ENCODE measurements at places on chromosomes 5 and 9.

- DNase-seq: no peak
These were observed 160.2 kb downstream of the MACROH2A1 start for GRCh38 chr5:135238622-135239452.

DNA sequence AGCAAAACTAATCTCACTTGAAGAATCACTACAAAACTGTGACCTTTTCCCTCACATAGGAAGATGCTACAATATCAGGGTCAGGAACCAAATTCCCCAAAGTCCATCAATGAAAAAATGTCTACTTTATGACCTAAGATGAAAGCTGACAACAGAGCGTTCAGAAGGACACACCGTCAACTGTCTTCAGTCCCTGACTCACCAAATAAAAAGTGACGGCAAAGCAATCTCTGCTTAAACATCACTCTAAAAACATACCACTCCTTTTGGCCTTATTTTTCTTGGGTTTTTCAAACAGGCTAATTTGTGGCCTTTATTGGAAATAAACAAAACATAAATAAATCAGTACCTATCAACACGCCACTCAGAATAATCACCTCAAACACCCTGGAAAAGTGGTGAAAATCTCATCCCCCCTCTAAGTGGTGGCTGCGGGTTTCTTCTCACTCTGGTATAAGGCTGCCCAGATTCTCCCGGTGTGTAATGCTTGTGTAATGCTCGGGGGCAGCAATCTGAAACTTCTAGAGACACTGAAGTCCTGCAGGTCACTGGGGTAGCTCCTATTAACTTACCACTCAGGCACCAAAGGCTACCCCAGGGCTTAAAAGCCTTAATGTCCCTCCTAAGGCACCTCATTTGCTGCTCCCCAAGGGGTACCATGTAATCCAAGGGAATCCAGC lies 29.5 kb downstream of the SEMA4D start:
- DNase-seq: no peak

GRCh38 chr9:129145841-129146292 lies 32.2 kb downstream of the IER5L start:
- peak; percentile 89 for DNase-seq

DNA sequence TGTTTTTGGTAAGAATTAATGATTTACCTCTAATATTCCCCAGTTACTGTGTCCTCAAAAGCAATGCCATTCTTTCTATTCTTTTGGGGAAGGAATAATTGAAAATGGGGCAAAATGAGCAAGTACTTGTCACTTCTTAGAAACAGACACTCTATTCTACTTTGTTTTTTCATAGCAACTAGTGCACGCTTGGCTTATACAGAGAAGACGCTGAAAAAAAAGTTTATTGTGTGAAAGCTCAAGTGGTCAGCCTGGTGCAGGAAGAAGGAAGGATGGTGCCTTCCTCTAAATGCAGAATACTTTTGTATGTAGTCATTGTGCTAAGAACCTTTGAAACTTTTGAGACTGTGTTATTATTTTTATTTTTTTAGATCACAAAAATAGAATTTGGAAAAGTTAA lies 29.6 kb downstream of the ANKDD1B start:
- peak; percentile 26 for DNase-seq

GRCh38 chr5:2756211-2757152 lies 5.0 kb upstream of the IRX2 start:
- peak; percentile 61 for DNase-seq

GRCh38 chr9:27125030-27125429 lies 16.0 kb downstream of the TEK start:
- peak; percentile 79 for DNase-seq

DNA sequence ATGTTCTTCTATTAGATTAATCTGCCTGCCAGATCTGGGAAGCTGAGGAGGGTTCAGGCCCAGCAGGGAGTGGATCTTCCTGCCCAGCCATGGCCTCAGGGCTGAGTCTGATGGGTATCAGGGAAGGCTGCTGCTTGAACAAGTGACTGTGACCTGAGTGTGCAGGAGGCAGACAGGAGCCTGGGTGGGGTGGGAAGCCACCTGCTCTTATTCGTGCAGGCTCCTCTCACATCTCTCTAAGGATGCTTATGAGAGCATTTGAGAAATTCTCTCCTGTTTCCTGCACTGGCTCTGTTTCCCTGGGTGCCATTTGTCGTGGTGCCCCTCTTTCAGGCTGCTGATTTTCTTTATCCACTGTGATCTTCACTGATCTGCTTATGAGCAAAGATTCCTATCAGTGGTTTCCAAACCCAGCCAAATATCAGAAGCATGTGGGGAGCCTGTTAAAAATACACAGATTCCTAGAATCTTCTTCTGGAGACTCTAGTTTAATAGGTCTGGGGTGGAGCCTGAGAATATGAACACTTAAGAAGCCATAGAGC lies 2.1 kb downstream of the RGS3 start:
- DNase-seq: no peak

GRCh38 chr5:55176176-55176818 lies 3.3 kb upstream of the CDC20B start:
- peak; percentile 37 for DNase-seq

DNA sequence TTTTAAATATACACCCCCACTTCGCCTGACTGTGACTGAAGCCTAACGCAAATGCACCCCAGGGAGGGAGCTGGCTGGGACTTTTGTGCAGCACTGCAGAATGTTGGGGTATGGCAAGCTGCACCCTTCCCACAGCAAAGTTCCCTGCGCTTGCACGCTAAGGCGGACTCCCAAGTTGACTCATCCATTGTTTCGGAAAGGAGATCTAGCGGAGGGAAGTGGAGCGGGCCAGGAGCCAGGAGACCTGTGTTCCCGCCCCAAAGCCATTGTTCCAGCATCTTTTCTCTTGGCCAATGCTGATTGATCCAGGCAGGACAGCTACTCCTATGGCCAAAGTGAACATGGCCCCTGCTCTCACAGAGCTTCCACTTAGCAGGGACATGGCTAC lies 202.9 kb downstream of the AOPEP start:
- no peak for DNase-seq

DNA sequence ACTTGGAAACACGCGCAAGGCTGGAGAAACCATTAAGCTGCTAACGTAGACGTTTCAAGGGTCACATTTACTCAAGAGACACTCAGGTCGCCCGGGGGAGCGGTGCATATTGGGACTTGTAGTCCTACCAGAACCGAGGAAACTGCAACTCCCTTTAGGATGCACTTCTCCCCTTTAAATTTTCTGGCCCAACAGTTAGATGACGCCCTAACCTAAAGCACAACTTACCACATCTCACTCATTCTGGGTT lies 384 bp upstream of the DMXL1 start:
- no peak for DNase-seq

- no peak for DNase-seq
These were observed 9.1 kb downstream of the NIPAL4 start for GRCh38 chr5:157469073-157469472.

- DNase-seq: no peak
These were observed 123.8 kb upstream of the PHYKPL start for GRCh38 chr5:178356431-178356872.

All from AG08396 (cell line).